ENCODE measurements at places on chromosomes 13 and 19.

DNA sequence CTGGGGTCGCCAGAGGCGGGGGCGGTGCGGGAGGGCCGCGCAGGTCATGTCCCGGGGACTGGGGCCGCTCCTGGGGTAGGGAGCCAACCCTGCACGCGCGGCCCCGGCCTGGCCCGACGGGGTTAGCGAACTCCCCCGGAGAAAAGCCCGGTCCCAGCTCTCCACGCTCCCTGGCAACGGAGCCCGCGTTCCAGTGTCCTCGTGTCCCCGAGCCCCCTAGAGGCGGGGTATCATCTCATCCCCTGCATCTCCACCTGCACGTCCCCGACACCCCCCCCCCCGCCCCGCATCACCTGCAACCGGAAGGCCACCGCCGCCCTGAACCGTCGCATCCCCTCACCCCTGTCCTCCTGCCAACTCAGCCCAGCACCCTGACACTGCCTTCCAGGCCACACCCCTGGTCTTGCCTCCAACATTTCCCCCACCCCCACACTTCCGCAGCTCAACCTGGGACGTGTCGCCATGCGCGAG lies 2.7 kb downstream of the WDR88 start:
- no peak for DNase-seq

DNA sequence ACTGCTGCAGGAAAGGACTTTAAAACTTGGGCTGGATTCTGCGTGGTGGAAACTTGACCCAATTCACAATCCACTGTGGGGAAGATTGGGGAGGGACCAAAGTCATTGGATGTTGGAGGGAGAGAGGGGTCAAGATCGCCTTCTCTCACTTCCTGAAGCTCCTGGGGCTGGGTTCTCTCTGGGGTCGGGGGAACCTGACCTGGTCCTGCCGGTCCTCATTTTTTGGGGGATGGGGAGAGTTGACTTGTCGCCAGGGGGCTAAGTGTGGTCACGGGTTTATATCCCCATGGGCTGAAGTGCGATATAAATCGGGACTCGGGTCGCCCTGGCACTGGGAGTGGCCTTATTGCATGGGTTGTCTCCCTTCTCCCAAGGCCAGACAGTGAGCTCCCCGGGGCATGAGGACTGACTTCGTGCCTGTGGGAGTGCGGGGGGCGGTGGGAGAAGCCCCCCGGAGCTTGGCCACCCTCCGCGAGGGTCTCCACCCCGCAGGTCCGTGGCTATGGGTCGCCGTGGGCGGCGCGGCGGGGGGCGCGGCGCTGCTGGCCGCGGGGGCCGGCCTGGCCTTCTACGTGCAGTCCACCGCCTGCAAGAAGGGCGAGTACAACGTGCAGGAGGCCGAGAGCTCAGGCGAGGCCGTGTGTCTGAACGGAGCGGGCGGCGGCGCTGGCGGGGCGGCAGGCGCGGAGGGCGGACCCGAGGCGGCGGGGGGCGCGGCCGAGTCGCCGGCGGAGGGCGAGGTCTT lies 6.3 kb downstream of the ICAM5 start:
- no peak for DNase-seq

DNA sequence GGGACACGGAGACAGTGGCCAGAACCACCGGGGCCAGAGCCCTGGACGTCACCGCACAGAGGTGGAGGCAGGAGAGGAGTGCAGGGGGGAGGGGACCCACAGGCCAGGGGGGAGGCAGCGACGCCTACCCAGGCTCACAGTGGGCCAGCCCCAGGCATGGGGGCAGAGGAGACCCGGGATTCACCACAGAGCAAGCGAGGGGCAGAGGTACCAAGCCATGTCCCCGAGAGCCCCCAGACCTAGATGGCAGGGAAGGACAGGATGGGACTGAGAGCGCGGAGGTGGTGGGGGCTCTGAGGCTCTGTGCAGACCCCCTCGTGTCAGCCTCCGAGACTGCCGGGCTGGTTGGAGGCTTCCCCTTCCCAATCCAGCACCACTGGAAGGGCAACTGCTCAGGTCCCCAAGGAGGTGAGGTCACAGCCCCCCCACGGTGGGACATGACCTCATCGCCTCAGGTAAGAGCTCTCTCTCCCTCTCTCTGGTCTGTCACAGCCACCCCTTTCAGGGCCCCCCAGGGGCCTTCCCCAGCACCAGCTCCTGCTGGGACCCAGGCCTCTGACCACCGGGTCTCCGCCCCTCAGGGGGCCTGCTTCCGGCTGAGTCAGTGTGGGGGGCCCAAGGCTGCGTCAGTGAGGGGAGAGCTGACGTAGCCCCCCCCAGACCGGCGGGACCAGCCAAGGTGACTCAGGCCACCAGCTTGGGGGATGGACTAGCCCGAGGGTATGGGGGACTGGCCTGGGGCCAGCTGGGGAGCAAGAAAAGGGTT lies 2.2 kb upstream of the IL11 start:
- no peak for DNase-seq

- DNase-seq: no peak
These were observed 48.5 kb upstream of the F7 start for GRCh38 chr13:113057084-113057483.

GRCh38 chr13:33845572-33846302 lies 27.8 kb downstream of the RFC3 start:
- DNase-seq: no peak

- DNase-seq: no peak
These were observed 6.9 kb upstream of the ICAM4 start for GRCh38 chr19:10279737-10280442.

DNA sequence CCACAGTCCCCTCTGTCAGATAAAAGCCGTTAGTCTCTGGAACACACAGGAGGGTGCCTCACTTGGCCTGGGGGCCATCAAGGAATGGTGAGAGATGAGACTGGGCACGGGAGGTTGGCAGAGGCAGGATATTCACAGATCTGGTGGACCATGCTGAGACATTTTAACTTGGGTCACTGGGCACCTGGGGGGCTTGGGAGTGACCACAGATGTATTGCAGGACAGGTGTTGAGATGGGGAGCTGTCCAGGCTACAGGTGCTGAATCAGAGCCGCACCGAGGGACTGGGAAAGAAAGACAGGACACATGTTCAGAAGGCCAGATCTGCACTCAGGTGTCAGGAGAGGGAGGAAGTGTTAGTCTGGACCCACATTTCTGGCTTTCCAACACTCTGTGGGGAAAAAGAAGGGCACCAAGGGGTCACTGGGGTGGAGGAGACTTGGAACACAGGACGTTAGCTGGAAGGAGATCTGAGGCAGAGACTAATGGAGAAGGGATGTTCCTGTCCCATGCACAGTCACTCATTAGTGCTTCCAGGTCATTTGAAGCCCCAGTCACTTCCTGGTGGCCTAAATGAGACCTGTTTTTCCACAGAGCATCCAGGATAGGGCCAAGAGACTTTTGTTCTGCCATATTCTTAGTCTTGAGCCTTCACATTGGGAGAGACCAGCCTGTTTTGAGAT lies 56.1 kb downstream of the CHST8 start:
- no peak for DNase-seq

- DNase-seq: no peak
These were observed 5.5 kb upstream of the ZFP36 start for GRCh38 chr19:39401070-39401548.

GRCh38 chr13:69921156-69921555 lies 186.5 kb upstream of the ATXN8OS start:
- no peak for DNase-seq

DNA sequence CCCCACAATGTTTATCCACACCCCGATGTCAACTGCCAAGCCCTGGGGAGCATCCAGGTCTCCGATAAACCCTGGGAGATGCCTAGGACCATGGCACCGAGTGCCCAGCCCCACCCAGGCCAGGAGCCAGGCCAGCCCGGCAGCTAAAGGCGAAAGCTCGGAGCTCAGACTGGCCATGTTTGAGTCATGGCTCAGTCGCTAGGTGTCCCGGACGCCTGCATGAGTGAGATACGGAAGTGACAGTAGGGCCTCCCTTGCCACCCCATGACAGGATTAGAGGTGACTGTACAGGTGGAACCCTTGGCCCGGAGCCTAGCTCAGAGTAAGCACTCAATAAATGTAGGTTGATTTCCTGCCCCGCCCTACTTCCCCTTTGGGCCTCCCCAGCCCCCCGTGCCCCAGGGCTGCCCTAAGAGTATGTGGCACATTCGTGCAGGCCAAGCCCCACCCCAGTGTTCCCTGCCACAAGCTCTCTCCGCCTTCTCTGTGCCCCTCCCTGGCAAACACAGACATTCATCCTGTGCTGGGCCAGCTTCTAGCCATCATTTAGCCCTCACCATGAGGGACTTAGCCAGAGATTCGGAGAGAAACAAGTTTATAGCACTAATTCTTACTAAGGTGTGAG lies 5.8 kb upstream of the TPM4 start:
- no peak for DNase-seq

DNA sequence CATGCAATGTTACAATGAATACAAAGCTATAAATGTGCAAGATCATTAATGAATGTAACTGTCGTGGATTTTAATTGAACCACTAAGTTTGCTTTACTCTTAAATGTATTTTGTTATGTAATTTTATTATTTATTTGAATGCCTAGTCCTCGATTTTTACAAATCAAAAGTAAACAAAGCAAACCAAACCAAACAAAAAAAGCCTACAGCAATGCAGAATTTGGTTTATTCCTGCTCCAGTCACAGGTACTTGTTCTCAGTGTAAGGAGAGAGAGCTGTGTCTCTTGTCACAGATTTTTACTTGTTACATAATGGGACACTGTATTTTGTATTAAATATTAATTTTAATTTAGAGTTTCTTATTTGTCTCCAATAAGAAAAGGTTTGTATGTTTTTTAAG lies 584.3 kb upstream of the SLITRK6 start:
- DNase-seq: no peak

DNA sequence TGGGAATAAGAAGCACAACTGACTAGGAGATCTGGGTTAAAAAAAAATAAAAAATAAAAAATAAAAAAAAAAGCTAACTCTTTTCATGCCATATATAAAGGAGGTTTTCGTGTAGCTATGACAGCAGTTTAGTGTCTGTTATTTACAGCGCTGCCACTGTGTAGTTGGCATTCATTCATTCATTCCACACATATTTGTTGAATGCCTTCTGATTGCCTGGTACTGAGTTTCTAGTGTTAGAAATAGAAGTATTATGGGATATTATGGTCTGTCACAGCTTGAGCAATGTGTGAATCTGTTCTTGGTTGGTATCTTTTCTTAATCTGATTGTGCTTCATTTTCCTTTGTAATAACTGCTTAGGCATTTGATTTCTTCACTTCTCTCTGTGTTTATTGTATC lies 237.4 kb downstream of the NBEA start:
- no peak for DNase-seq

GRCh38 chr19:17963936-17964691 lies 2.8 kb upstream of the KCNN1 start:
- no peak for DNase-seq

GRCh38 chr19:13055213-13056051 lies 47.2 kb downstream of the LYL1 start:
- no peak for DNase-seq

DNA sequence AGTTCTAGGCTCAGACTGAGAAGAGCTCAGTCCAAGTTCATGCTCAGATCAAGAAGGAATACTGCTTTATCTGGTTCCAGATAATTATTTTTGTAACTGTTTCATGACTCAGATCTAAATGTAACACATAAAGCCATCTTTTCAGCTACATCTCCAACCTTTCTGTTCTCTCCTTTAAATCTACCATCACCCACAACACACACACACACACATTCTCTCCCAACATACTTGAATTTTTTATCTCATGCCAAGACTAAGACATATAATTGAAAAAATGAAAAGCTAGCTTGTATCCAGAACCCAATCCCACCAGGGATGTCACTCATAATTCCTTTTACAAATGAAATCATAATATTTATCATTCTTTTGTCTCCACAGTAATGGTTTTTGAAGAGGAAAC lies 7.6 kb downstream of the KATNAL1 start:
- no peak for DNase-seq

- no peak for DNase-seq
These were observed 183.4 kb downstream of the RBM26 start for GRCh38 chr13:79222427-79223205.

GRCh38 chr13:108915095-108915633 lies 285.8 kb downstream of the MYO16 start:
- DNase-seq: no peak

- no peak for DNase-seq
These were observed 16.2 kb downstream of the UNC13A start for GRCh38 chr19:17671906-17672305.

DNA sequence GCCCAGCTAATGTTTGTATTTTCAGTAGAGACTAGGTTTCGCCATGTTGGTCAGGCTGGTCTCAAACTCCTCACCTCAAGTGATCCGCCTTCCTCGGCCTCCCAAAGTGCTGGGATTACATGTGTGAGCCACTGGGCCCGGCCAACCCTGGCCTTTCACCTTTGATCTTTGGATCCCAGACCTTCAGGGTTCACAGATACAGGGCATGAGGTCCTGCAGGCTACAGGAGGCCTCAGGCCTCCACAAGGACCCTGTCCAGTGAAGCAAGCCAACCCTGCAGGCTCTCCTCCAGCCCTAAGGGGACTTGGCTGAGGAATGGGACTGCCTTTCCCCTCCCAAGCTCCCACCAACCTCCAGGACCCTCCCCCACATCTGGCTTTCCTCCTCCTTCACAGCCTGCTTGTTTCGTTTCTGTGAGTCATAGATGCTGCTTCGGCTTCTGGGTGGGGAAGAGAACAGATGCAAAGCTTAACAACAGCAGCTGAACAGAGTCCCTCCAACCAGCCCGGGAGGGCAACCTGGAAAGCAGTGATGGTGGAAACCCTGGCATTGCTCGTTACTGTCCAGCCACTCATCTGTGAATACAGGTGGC lies 11.8 kb downstream of the ARHGEF18 start:
- DNase-seq: no peak

DNA sequence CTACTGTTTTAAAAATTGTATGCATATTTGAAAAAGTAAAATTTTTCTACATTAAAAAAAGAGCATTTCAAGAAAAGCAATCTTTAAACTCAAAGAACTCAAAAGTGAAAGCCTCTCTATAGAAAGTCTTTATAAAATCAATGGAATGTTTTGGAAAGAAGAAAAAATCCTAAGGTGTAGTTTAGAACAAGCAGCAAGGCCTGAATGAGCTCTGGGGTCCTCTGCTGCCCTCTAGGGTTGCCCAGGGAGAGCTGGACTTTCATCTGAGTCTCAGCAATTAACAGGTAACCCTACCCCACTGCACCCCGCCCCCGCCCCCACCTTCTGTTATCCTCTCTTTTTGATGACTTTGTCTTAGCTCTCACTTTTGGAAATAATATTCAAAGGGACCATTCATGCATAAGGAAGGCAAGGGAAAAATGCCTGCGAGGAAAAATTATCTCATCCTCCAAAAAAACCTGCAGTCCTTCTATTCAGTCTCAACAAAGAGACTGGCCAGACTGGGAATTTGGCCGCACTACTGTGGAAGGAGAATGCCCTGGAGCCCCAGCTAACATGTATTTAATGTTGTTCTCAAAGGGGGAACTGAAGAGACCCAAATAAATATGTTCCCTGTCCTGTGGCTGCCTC lies 24.1 kb downstream of the SLC25A30 start:
- DNase-seq: no peak

DNA sequence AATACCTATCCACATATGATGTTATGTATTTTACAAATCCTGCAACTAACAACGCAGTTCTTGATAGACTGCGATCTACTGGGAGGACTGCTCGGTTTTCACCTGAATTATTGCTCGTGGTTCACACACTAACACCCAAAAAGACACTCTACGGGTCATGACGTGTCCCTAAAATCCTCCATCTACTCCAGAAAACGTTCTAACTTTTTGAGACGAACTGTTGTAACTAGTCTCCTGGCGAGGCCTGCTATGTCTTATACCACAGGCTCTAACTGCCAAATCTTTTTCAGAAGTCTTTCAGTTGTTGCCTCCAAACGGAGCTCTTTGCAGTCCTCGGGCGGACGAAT lies 108.2 kb downstream of the KCNRG start:
- no peak for DNase-seq

GRCh38 chr13:95153647-95154412 lies 147.4 kb downstream of the ABCC4 start:
- peak; percentile 68 for DNase-seq
